ENCODE measurements at places on chromosomes 2 and 18.

DNA sequence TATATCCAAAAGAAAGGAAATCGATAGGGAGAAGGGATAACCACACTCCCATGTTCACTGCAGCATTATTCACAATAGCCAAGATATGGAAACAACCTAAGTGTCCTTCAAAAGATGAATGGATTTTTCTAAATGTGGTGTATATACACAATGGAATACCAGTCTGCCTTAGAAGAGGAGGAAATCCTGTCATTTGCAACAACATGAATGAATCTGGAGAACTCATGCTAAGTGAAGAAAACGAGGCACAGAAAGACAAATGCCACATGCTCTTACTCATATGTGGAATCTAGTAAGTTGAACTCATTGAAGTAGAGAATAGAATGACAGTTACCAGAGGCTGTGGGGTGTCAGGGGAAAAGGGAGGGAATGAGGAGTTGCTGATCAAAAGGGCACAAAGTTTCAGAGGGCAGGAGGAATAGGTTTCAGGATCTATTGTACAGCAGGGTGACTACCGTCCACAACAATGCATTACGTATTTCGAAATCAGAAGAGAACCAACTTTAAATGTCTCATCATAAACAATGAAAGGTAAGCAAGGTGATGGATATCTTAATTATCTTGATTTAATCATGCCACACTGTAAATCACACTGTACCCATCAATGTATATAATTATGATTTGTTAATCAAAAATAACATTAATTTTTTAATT is 46.1 kb downstream of the SIGLEC15 start:
- DNase-seq = no peak

DNA sequence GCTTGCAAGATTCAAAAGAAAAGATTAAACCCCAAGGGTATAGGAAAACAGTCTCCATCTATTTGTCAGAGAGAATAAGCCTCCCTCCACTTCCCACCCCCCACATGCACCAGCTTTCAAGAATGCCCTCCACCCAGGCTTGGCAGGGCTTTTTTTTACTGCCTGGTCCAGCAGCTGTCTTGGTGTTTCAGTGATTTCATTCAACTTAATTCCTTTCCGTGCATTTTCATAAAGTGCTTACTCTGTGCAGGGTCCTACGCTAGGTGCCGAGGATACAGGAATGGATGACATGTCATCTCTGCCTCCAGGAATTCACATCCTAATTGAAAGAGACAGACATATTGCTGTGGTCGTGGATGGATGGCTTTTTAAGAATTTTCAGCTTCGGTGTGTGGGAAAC is 117.9 kb downstream of the LRATD1 start:
- no peak for DNase-seq

DNA sequence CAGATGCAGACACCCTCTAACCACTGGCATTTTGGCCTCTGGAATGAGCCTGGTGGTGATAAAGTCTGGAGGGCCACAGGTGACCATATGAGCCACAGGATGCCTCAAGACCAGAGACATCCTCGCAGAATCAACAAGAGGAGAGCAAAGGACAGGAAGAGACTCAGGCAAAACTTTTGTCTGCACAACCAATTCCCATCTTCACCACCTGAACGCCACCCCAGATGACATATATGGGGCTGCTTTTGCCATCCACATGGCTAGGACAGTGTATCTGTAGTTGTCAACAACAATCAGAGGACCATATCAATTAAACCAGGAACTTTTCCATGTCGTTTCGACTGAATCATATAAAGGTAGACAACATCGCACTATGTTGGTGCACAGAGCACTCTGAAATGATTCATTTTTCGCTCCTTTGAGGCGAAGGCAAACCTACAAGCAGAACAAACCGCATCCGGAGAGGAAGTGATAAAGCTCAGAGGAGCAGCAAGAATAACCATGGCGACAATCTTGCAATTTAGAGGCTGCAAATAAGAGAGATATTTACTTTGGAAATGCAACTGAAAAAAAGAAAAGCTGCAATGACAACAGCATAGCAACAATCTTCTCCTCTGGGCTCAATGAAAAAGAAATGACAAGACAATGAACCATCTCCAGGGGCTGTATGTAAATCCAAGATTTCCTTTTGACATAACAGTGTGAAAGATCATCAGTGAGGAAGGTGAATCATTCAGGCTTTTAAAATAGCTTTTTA is 204.5 kb downstream of the ARL4C start:
- no peak for DNase-seq

GRCh38 chr2:43848214-43848613 is 9.4 kb downstream of the ABCG8 start:
- DNase-seq = no peak

DNA sequence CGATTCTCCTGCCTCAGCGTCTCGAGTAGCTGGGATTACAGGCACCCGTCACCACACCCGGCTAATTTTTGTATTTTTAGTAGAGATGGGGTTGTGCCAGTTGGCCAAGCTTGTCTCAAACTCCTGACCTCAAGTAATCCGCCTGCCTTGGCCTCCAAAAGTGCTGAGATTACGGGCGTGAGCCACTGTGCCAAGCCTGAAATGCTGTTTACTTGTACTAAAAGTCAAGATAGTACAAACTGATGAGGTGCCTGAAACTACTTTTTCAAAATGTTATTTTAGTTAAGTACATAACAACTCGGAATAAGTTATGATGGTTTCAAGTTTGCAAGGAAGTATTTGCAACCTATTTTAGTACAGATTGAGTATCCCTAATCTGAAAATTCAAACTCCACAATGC is 85.7 kb downstream of the CEP192 start:
- no peak for DNase-seq

DNA sequence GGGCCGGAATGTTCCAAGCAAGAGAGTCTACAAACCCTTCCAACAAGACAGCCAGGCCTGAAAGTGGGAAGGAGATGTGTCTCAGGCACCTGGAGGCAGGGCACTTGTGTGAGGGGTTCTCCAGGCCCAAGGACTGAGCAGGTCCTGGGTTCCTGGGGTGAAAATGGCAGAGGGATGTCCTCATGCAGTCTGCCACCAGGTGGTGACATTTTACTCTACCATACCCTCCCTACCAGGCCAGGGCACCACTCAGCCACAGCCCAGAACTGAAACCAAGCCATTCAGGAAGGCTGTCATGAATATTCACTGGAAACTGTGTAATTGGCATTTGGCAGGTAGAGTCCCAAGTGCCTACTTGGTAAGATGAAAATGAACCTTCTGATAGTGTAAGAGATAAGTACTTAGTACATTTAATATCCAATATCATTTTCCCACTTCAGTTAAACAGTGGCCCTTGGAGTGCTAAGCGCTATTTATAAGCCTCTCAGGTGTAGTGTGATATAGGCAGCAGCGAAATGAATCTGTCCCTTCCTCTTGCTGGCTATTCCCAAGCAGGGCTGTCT is 185.1 kb downstream of the MYO5B start:
- peak; percentile 66 for DNase-seq

DNA sequence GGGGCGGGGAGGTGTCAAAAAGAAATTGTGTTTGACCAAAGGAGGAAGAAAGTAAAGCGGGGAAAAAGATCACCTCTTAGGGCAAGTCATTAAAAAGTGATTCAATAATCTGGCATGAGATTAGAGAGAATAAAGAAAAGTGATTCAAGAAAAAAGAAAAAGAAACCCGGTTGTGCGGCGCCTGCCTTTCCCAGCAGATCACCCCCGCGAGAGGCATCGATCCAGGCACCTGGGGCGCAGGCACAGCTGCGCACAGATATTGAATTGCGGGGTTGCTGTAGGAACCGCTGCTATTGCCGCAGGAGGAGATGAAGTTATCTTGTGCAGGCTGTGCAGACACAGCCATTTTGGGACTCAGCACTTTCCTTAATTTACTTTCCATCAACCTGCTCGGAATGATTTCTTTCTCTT is 71.2 kb downstream of the PLB1 start:
- peak; percentile 57 for DNase-seq

GRCh38 chr18:75898651-75899050 is 471.1 kb upstream of the SMIM21 start:
- DNase-seq = no peak

DNA sequence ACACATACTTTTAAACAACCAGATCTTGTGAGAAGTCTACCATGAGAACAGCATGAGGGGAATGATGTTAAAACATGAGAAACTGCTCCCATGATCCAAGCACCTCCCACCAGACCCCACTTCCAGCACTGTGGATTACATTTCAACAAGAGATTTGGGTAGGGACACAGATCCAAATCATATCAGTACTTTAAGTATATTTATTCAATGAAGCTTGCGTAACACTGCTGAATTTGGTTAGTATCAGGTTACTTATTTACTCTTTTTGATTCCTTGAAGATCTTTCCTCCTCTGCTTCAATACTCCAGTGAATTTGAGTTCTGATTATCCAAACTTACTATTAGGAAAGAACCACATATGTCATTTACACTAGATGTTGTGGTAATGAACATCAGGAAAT is 418.6 kb downstream of the PIK3C3 start:
- DNase-seq = no peak

DNA sequence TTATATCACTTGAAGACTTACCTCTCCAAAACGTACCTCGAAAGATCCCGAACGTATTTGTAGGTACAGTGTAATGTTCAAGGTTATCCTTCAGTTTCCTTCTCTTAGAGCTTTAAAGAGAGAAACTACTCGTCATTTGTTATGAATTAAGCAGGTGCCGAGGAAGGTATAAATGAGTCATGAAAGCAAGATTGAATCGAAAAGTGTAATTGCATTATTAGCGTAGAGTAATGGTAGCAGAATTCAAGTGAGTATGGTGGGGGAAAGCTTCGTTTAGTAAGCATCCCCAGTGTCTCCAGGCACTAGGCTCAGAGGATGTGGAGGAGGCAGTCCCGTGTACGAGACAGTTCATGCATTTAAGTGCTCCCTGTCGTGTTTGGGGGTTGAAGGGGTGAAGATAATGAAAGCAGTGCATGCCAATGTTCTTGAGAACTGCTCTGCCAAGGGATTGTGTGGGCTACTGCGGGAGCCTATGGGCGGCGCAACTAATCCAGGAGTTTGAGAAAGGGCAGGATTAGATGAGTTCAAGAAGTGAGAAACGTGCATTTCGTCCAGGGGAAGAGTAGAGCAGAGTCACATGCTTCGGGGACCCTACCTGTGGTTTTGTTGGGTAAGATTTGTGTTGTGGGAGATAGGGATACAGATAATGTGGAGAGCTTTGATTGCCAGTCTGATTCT is 858 bp downstream of the POLR1B start:
- no peak for DNase-seq

DNA sequence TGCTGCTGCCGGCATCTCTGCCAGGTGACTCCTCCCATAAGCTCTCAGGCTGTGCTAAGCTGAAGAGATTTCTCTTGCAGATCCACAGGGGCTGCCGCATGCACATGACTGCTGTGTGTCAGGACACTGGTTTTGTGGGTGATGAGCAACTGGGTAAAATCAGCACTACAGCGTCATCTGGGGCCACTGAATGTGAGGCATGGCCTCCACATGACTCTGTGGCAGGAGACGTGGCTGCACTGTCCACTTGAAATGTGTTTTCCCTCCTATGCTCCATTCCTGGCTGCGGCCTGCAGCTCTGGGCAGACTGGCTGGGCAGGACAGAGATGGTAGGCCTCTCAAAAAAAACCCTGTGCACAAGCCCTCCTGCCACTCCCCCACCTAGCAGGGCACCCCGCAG is 63.6 kb downstream of the MARCO start:
- no peak for DNase-seq

DNA sequence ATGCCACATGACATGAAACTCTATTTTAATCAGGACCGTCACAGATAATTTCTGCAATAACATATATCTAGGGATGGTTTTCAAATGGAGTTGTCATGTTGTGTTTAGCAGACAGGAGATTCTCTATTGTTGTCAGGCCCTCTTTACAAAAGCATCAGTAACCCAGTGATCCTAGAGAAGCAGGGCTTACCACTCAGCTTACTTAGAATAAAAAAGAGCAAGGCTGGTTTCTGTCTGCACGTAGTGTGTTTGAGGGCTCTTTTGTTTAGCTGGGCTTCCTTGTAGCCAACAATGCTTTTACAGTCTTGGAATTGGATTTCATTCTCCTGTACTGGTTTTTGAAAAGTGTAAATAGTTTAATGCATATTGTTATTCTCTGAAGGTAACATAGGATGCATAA is 210.5 kb upstream of the NRP2 start:
- no peak for DNase-seq

DNA sequence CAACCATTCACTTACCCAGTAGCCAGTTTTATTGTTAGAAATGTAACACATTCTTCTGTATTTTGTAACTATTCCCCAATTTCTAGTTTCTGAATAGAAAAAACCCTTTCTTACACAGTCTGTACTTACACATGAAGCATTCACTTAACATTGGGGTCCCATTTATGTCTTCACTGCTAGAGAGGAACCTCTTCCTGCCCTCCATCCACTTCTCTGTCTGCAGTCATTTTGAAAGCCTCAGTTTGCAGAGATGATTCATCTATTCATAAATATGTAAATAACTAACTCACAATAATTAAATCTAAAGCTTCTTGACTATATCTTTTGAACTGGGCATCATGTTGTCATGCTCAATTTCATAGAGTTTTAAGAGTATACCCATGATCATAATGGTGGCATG is 55.9 kb downstream of the ZRANB3 start:
- DNase-seq = no peak

- DNase-seq = peak; percentile 24
Observed at GRCh38 chr18:72542984-72543356, 1.2 kb downstream of the CBLN2 start.

- DNase-seq = no peak
Observed at GRCh38 chr2:113175736-113176695, 2.2 kb downstream of the PSD4 start.

GRCh38 chr2:180652794-180653193 is 327.6 kb upstream of the UBE2E3 start:
- DNase-seq = no peak

GRCh38 chr2:183126635-183127034 is 2.4 kb downstream of the NUP35 start:
- DNase-seq = no peak

DNA sequence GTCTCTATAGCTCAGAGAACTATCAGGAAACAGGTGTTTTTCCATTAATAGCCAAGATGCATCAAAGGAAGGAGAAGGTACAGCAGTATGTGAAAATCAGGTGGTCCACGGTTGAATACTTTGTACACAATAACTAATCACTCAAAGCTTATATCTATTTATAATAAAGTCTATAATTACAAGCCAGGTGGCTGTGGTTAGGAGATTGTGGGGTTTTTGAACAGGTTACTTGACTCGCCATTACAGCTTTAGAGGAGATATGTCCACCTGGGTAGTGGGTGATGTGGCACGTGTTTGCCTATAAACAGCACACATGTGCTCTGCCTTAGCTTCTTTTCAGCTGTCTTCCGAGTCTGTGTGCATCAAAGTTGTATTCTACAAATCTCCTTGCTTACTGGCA is 892.2 kb upstream of the ZEB2 start:
- no peak for DNase-seq
